ENCODE measurements at places on chromosomes 13 and 19.

DNA sequence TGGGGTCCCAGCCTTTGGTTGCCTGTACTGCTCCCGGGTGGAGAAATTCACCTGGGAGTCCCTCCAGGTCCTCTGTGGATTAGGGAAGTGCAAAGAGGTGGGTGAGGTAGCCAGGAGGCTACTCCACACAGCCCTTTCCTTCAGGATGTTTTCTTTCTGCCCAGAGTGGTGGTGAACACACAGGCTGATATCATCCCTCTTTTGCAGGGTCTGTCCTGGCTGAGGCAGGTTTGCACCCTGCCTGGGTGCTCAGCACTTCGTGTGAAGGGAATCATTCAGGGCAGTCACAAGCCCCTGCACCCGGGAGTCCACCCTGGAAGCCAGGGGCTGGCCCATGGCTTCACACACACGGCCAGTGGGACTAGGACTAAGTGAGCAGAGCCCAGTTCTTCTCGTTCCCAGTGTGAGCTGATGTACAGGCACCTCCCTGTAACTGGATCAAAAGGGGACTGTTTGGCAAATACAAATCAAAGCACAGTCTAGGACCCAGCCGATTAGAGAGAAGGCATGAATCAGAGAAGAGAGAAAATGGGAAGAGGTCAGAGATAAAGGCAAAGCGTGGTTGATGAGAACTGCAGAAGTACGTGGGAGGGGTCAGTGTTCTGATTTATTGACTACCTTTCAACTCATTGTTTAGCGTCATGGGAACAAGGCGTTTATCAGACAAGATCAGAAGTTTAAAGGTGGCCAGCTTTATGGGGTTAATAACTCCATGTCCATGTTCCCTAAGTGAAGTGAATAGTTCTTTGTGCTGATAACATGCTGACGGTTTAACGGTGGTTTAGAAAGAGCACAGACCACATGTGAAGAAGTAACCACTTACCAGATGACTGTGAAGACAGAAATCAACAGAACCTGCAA lies 30.4 kb upstream of the SPATA13 start:
- DNase-seq: no peak

GRCh38 chr13:57424379-57424778 lies 207.2 kb upstream of the PCDH17 start:
- DNase-seq: no peak

- no peak for DNase-seq
Observed at GRCh38 chr19:45076029-45076850, at the start of gene ZNF296. Gene ZNF296 (minus strand): TSS chr19:45076478. CDS start chr19:45076373, 105 bp downstream.

DNA sequence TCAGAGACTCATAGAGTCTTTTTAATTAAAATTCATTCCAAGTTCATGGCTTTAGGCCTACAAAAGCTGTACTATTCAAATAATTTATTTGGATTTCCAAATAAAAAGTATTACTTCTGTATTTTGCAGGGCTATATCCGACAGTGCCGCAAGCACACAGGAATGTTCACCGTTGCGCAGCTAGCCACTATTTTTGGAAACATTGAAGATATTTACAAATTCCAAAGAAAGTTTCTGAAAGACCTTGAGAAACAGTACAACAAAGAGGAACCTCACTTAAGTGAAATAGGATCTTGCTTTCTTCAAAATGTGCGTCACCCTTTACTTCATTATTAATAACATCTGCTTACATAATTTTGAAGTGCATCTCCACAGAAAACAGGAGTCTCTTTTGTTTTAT lies 20.5 kb upstream of the C1QTNF9 start:
- DNase-seq: no peak

- DNase-seq: no peak
Observed at GRCh38 chr13:73189776-73190175, 131.0 kb downstream of the KLF5 start.

GRCh38 chr13:39224671-39225240 lies 186.5 kb downstream of the NHLRC3 start:
- no peak for DNase-seq

- DNase-seq: no peak
Observed at GRCh38 chr13:52459668-52460067, 4.4 kb downstream of the CKAP2 start.

- no peak for DNase-seq
Observed at GRCh38 chr13:25266706-25267105, 20.6 kb downstream of the MTMR6 start.

GRCh38 chr19:27652281-27652680 lies 1560.7 kb downstream of the UQCRFS1 start:
- no peak for DNase-seq

GRCh38 chr19:53612762-53613526 lies 18.9 kb upstream of the DPRX start:
- no peak for DNase-seq

- DNase-seq: no peak
Observed at GRCh38 chr19:10730932-10731331, 13.1 kb downstream of the DNM2 start.

DNA sequence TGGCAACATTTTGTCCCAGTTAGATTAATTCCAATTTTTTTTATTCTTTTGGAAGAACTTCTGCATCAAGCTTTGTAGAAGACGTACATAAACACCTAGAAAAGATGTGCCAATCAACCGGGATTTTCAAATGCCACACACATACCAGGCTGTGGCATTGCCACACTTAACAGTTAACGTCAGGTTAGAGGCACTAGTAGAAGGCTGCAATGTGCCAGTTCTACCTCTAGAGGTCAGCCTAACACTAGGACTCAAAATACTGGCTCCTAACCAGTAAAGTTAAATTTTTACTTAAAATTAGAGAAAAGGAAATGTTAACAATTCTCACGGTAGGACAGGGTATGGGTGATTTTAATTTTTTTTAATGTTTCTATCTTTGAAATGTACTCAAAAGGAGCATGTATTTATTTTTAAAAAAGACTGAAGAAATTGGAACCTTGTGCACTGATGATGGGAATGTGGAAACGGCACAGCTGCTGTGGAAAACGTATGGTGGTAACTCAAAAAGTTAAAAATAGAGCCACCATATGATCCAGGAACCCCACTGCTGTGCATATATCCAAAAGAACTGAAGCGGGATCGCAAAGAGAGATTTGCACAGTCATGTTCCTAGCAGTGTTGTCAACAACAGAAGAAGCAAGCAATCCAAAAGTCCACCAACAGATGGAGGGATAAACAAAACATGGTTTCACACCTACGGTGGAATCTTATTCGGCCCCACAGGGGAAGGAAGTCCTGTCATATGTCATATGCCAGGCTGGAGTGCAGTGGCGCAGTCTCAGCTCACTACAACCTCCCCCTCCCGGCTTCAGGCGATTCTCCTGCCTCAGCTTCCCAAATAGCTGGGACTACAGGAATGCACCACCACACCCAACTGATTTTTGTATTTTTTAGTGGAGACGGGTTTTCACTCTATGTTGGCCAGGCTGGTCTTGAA lies 30.3 kb downstream of the CRYL1 start:
- DNase-seq: peak; percentile 27

GRCh38 chr13:75769141-75769905 lies 133.2 kb downstream of the LMO7 start:
- DNase-seq: no peak

DNA sequence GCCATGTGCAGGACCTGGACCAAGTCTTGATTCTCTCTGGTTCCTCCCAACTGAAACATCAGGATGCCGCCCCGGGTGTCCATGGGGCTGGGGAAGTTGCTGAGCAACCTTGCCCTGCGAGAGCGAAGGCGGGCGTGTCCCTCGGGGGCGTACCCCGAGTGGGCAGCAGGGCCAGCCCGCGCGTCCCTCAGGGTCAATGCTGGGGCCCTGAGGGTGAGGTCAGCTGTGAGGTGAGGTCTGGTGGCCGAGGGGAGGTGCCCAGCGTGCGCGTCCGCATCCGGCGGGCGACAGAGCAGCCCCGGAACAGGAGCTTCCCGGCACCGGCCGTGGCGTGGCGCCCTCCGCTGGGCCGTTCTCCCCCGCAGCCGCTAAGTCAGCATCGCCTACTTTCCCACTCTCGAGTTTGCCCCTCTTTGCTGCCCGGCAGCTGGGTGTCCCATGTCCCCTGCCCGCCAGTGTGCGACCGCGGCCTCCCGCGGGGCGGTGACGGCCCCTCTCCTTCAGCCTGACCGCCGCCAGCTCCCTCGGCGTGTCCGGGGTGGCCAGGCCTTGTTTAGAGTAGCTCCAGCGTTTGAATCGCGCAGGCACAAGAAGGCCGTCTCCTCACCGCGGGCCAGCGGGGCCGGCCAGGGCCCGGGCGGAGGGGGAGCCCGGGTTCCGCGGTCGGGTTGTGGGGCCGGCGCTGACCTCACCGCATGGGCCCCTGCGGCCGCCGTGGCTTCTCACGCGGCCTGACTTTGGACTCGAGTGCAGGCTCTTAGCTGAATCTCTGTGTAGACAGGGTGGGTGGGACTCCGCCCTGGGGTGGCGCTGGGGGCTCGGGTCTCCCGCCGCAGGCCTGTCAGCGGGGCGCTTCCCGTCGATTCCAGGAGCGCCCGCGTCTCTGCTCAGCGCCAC lies 33.0 kb downstream of the GJA3 start:
- DNase-seq: peak; percentile 10

DNA sequence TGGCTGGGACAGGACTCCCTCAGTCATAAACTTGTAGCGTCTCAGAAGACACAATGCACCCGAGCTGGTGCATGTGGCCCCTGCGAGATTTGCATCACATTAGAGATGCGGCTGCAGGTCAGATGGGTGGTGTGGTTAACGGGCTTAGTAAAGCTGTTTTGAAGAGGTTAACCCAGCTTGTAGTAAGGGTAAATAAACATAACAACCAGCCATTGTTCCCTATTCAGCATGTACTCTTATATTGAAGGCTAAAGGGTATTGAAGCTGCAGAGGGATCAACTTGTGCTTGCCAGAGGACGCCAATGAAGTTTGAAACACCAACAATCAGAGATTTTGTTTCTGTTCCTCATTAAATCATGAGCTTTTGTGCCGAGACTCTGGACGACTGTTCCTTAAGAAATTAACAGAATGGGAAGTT lies 79.4 kb downstream of the ZIC5 start:
- no peak for DNase-seq

DNA sequence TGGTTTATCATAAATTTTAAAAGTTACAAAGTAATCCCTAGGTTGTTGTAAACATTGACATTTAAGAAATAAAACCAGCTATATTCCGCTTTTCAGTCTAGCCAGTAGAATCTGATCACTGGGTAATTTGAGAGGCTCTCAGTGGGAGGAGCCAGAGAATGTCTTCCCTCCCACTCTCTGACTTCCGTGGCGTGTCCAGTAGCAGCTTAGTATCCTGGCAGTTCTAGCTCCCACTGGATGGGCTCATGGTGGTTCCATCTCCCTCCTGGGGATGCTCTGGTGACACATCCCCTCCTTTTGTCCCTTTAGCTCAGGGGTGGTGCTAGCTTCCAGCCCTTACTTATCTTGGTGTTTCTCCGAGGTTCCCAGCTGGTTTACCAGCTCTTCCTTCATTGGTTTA lies 34.5 kb downstream of the MTUS2 start:
- DNase-seq: no peak

- no peak for DNase-seq
Observed at GRCh38 chr19:31181535-31181934, 167.7 kb downstream of the TSHZ3 start.

DNA sequence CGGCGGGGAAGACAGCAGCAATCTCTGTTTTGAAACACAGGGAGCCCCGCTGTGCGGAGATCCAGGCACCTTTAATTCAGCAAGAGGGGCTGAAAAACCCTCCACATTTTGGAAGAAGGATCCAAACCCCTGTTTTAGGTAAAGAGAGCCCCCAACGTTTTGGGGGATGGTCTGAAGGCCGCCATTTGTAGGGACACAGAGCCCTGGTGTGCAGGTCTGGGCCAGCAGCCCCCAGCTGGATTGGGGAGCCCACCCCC lies 3.5 kb upstream of the HOOK2 start:
- DNase-seq: no peak

- no peak for DNase-seq
Observed at GRCh38 chr19:35254341-35255297, 5.8 kb downstream of the LSR start.

DNA sequence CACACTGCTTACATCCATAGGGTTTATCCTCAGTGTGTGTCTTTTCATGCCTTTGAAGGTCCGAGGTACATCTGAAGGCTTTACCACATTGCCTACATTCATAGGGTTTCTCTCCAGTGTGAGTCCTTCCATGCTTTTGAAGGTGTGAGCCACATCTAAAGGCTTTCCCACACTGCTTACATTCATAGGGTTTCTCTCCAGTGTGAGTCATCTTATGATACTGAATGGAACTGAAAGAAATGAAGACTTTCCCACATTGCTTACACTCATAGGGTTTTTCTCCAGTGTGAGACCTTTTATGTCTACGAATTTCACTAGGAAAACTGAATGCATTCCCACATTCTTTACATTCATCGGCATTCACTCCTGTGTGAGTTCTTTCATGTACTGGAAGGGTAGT lies 7.1 kb downstream of the ZNF20 start:
- no peak for DNase-seq

- no peak for DNase-seq
Observed at GRCh38 chr19:56137405-56137804, 3.7 kb upstream of the ZNF444 start.

- no peak for DNase-seq
Observed at GRCh38 chr13:37070956-37071355, 11.5 kb upstream of the SUPT20H start.

- DNase-seq: no peak
Observed at GRCh38 chr19:34178274-34178610, 5.9 kb downstream of the LSM14A start.

- peak; percentile 78 for DNase-seq
Observed at GRCh38 chr19:11377237-11377636, 2.8 kb downstream of the SWSAP1 start.

DNA sequence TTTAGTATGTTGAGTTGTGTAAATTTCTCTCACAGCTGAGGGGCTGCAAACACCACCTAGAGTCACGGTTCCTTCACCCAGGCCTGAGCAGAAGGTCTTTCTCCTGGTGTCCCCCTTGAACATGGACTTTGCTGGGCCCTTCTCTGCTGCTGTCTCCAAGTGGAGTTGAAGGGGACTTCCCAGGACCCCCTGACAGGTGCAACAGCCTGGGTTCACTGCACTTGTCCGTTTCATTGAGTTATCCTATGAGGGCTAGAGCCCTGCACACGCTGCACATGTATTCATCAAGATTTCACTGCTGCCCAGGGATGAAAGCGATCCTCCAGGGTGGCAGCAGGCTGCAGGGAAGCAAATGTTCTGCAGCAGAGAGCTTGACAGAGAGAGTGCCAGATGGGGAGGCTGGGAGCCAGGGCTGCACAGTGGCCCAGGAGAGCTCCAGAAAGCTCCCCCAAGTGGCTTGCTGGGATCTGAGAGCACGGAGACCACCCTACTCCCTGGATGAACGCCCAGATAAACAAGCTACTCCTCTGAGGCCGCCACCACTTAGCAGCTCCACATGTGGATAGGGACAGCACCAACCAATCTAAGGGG lies 10.3 kb downstream of the TMEM272 start:
- DNase-seq: no peak
